ENCODE measurements at places on chromosomes 13 and 19.

GRCh38 chr13:30391956-30392680 lies 30.2 kb upstream of the UBE2L5 start:
- no peak for DNase-seq

DNA sequence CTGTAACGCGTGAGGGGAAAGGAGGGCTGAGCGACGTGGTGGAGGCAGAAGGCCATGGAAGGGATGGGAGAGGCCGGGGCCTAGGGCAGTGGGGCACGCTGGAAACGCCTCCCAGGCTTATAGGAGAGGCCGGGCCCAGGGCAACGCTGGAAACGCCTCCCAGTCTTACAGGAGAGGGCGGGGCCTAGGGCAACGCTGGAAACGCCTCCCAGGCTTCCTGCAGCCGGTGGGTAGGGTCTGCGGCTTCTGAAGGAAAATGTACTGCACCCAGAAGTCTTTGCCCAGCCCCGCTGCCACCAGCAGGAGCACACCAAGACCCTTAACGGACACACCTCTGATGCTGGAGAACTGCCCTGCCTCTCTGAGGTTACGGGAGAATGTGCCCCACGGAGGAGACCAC lies 9.1 kb downstream of the CACTIN start:
- DNase-seq: no peak

GRCh38 chr13:91401920-91402319 lies 3.5 kb downstream of the GPC5 start:
- DNase-seq: no peak

- no peak for DNase-seq
Observed at GRCh38 chr13:54647275-54647674, 1618.7 kb downstream of the OLFM4 start.

GRCh38 chr13:113746143-113746525 lies 12.9 kb upstream of the TMEM255B start:
- DNase-seq: no peak
